ENCODE measurements at places on chromosomes 1 and 21.

GRCh38 chr1:41766546-41766945, 152.2 kb downstream of the HIVEP3 start:
- DNase-seq: no peak

GRCh38 chr1:79441238-79441637, 434.7 kb upstream of the ADGRL4 start:
- no peak for DNase-seq

GRCh38 chr1:20785907-20786252, 1.2 kb downstream of the HP1BP3 start:
- no peak for DNase-seq

- peak; percentile 99 for DNase-seq
These were observed 780 bp upstream of the RBM15 start for GRCh38 chr1:110338309-110338885.

GRCh38 chr1:44854970-44855369, 11.9 kb upstream of the PTCH2 start:
- DNase-seq: no peak

- DNase-seq: no peak
These were observed 167.3 kb downstream of the ZZZ3 start for GRCh38 chr1:77514921-77515776.

DNA sequence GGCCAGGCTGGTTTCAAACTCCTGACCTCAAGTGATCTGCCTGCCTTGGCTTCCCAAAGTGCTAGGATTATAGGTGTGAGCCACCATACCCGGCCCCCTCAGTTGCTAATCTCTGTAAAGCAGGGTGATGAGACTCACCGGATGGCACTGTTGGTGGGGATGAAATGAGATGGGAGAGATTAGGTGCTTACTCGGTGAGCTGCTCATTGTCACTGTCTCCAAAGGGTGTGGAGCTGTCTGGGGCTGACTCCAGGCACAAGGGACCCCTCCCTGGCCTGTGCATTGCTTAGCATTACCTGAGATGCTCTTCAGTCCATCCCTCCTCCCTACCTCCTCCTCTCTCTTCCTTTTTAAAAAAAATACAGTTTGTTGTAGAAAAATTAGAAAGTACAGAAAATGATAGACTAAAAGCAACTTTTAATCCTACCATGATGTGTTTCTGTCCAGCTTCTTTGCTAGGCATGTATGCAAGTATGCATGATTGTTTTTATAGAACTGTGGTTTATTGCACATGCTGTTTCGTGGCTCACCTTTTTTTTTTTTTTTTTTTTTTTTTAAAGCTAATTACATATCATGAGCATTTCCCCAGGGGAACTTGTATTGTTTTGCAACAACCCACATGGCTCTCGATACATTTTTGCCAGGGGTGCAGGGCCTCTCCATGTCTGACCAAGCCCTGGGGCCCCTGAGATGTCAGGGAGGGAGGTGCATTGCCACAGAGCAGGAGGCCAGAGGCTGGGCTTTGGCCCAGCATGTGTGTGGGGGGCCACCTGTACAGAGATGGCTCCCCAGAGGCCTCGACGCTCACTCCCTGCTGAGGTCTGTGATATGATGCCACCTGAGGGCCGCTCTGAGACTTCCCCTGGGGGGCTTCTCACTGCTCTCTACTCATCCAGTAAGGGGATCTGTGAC, 55.4 kb downstream of the ARHGEF10L start:
- DNase-seq: no peak

DNA sequence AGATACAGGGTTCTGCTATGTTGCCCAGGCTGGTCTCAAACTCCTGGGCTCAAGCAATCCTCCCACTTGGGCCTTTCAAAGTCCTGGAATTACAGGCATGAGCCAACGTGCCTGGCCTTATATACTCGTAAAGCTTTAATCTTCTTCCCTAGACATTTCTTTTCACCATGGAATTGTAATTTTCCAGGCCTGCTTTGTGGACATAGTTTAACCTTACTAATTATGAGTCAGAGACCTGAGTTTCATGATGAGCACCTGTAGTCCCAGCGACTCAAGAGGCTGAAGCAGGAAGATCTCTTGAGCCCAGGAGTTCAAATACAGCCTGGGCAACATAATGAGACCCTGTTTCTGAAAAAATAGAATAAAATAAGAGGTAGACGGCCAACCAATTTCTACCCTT, 12.3 kb downstream of the PATJ start:
- DNase-seq: no peak

GRCh38 chr1:191145834-191146233, 668.2 kb upstream of the BRINP3 start:
- DNase-seq: no peak

DNA sequence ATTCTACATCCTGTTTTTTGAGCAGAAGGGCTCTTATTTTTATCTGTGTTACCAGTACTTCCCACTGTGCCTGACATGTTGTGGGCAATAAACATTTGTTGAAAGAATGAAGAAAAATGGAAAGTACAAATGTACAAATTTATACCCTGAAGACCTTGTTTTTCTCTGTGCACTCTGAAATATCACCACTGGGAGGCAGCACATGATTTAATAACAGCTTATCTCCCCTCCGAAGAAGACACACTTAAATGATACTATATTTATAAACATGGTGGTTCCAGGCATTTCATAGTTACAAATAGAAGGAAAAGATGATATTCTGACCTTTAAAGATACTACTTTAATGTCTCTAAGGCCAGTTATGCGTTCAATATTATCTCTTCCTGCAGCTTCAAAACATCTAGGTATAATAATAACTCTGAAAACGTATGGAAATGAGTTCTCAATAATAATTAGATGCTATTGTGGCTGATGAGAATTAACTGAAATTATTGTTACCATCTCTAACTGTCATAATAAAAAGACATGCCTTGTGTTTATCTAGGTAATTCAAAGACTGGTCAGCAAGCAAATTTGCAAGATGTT, 12.8 kb downstream of the DYNLT5 start:
- DNase-seq: no peak

GRCh38 chr1:185645686-185646085, 88.5 kb upstream of the HMCN1 start:
- no peak for DNase-seq

DNA sequence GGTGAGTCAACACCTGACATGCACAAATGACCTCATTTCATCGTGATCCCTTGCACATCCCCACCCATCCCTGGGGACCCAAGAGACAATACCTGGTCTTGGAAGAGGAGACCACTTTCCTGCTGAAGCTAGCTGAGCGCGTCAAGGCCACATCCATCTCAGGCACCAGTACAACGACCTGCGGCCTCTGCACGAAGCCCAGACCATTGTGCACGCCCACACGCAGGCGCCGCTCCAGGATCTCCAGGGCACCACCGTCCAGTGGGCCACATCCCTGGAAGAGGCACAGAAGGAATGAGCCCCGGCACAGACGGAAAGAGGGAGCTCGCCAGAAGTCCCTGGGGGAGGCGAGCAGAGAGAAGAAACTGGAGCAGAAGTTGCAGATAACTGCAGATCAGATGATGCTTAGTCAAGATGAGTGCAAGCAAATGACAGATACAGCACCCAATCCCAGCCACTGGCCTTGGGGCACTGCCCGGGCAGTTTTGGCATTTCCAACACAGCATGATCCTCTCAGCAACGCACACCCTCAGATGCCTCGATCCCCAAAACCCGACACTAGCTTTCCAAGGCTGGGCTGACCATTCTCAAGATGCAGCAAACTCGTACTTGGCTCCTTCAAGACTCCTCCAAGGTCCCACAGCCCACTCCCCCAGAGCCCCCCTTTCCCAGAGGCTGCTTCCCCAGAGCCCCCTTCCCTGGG, 44.1 kb downstream of the NPHP4 start:
- DNase-seq: peak; percentile 40

DNA sequence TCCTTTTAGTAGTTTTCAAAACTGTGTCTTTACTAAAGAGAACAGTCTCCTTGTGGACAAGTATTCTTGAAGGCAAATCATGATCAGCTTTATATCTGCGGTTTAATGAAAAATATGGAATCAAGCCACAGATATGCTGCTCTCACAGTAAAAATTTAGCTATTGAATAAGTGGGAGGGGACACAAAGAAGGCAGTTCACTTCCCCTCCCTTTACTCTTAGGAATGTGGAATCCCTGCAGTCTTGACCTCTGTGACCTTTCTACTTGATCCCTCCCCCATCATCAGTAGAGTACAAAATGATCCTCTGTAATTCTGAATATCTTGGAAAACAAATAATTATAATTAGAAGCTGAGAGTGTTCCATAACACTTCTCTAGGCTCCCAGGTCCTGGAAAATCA, 136.7 kb upstream of the HOOK1 start:
- no peak for DNase-seq

- DNase-seq: no peak
These were observed 70.4 kb upstream of the ADAM30 start for GRCh38 chr1:119966681-119967080.

- no peak for DNase-seq
These were observed 243 bp downstream of the C1orf21 start for GRCh38 chr1:184387069-184387475.

DNA sequence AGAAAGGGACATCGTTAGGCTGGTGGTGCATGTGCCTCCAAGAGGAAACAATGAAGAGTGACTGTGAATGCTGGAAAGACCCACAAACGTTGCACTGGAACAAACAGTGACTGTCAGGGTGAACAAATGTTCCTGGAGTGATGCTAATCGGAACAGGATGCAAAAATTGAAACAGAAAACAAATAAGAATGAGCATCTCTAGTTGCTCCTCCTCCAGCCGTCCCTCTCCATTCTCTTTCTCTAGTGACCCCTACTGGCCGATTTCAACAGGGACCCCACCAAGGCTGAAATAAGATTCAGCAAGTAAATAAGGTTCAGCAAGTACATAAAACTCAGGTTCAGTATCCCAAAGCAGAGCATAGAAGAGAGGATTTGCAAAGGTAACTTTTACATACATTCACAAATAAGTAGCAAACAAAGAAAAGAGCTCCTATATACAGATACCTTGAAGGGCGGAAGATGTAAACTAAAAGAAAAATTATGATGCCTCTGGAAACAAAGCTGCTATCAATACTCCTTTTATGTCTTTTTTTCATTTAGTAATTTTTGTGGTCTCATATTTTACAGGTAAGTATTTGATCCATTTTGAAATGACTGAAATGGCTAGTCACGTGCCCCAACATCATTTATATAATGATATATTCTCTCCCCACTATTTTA, 836.1 kb upstream of the ADAMTS5 start:
- DNase-seq: no peak

GRCh38 chr1:4090976-4091660, 191.0 kb upstream of the C1orf174 start:
- no peak for DNase-seq

- DNase-seq: no peak
These were observed 32.1 kb upstream of the HMGN1 start for GRCh38 chr21:39381009-39381408.

DNA sequence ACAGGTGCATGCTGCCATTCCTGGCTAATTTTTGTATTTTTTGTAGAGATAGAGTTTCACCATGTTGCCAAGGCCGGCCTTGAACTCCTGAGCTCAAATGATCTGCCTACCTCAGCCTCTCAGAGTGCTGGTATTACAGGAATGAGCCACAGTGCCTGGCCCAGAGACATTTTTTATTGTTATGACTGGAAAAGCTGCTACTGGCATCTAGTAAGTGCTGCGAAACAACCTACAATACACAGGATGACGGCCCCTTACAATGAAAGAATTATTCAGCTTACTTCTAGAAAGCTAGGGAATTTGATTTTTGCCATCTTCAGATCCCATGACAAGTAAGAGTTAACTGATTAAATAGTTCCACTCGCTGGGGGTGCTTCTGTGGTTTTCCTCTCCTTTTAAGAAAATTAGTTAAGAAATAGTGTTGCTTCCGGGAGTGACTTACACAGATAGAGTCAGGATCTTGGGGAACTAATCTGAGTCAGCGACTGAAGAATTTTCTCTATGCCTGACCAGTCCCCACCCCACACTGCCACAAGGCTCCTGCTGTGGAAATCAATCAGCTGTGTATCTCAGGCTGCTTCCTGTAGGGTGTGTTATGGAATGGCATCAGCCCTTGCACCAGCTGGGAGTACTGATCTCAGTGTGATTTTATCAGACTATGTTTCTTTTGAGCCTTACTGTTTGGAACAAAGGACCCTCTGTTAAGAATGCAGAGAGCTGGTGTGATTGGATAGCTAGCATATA, 93.0 kb upstream of the BMP8A start:
- peak; percentile 86 for DNase-seq

DNA sequence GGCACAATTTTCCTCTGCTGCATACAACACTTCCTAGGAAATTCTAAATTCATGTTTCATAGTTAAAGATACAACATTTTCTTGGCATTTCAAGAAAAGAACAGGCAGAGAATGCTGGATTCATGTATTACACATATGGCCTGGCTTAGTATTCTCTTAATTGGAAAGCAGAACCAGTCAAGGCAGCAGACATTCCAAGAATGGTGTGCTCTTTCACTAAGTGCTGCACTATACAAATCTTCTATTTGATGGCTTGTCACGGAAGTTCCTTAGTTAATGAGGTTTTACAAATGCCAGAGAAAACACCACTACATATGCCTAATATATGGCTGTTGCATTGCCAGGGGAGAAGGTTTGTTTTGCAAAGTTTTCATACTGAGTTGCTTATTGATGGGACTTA, 80.8 kb upstream of the DYNLT5 start:
- DNase-seq: no peak

- DNase-seq: no peak
These were observed 217.5 kb downstream of the CAMTA1 start for GRCh38 chr1:7002728-7003127.

- DNase-seq: no peak
These were observed 69.2 kb upstream of the SSBP3 start for GRCh38 chr1:54475357-54475881.
